ENCODE measurements at places on chromosomes 7 and 10.

DNA sequence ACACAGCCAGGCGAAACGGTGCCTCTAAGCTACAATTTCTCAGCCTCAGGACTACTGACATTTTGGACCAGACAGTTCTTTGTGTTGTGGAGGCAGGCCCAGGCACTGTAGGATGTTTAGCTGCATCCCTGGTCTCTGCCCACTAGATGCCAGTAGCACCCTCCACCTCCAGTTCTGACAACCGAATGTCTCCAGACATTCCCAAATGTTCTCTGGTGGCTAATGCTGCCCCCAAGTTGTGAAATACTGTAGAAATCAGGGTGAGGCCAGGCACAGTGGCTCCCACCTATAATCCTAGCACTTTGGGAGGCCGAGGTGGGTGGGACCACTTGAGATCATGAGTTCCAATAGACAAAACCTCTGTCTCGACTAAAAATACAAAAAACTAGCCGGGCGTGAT lies 18.2 kb downstream of the HNRNPF start:
- no peak for DNase-seq

- peak; percentile 1 for DNase-seq
Observed at GRCh38 chr10:66627156-66627555, 298.7 kb upstream of the LRRTM3 start.

GRCh38 chr7:92880212-92881090 lies 44.1 kb upstream of the CDK6 start:
- no peak for DNase-seq

GRCh38 chr7:128454808-128455542 lies 703 bp upstream of the HILPDA start:
- DNase-seq, result no peak

DNA sequence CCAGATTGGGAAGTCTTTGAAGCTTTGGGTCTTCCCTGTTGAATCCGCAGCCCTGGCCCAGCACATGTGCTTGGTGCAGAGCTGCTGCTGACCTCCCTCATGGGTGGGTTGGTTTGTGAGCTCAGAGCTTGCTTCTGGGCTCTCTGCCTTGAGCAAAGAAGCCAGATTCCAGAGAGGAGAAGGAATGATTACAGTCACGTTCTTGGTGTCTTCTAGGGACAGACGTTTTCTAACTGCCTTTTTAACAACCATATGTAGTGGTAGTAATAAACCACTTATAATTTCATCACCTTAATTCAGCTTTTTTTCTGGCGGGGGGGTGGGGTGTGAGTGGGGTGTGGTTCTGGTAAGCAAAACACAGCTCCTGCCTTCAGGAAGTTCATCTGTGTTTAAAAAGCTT lies 39.5 kb downstream of the LRMDA start:
- no peak for DNase-seq

GRCh38 chr10:73841061-73841421 lies 29.6 kb upstream of the NDST2 start:
- DNase-seq, result no peak

- no peak for DNase-seq
Observed at GRCh38 chr10:60704471-60704870, 73.8 kb upstream of the CDK1 start.

GRCh38 chr7:41189866-41190265 lies 513.0 kb downstream of the INHBA start:
- no peak for DNase-seq

DNA sequence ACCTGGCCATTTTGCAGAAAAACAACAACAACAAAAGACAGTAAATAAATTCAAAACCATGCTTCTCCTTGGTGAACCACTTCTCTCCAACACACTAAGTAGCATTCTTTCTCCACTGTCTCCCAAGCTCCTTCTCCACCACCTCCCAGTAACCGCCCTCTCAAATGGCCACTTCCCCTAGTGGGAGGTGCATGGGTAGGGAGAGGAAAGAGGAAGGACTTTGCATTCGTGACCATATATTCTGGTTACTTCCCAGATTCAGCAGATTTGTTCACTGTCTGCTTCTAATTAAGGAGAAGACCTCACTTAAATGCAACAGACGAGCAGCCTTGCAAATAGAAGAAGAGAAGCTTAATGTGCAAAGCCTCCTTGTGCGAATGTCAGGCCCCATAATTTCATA lies 166.8 kb downstream of the SORCS1 start:
- DNase-seq, result no peak

DNA sequence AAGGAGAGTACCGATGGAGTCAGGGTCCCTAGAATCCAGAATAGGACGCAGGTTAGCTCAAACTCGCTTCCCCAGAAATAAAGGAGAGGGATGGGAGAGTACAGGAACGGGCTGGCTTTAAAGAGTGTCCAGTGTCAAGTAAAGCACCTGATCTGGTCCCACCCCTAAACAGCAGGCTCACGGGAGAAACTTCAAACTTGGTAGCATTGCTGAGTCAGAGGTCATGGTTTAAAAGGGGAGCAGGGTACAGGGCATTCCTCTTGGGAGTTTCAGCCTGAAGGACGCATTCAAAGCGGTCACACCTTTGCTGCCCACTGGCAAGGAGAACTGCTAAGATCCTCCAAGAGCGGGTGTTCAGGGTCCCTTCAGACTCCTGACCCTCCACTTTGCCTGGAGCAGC lies 140.7 kb downstream of the GLI3 start:
- DNase-seq, result no peak

- DNase-seq, result no peak
Observed at GRCh38 chr7:131537571-131537978, 18.9 kb downstream of the PODXL start.

DNA sequence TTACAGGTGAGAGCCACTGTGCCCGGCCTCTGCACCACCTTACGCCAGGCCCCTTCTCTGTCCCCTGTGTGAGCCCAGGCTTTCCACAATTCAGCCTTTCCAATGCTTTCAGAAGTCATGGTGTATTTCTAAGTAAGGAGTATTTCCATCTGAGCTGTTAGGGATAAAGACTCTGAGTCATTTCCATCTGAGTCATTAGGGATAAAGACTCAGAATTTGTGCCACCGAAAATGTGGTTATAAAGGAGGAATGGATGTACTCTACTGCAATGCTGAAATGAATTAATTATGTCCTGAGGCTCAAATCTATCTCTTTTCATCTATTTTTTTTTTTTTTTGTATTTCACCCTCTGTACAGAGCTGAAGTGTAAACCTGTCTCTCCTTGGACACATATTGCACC lies 84.0 kb downstream of the GATA3 start:
- no peak for DNase-seq

DNA sequence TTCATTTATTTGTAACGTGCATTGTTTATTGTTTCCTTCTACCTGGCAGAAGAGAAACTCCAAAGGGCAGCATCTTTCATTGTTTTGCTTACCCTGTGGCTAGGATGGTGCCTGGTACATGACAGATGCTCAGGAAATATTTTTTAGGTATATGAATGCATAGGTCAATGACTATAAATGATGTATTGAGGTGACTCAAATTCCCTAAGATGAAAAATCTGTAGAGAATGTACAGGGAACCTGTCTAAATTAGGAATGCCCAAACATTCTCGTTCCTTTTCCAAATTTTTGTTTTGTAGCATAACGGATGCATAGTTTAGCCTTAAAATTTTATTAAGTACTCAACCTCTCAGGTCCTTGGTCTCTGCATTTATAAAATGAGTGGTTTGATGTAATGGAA lies 71.6 kb downstream of the NRP1 start:
- DNase-seq, result no peak

DNA sequence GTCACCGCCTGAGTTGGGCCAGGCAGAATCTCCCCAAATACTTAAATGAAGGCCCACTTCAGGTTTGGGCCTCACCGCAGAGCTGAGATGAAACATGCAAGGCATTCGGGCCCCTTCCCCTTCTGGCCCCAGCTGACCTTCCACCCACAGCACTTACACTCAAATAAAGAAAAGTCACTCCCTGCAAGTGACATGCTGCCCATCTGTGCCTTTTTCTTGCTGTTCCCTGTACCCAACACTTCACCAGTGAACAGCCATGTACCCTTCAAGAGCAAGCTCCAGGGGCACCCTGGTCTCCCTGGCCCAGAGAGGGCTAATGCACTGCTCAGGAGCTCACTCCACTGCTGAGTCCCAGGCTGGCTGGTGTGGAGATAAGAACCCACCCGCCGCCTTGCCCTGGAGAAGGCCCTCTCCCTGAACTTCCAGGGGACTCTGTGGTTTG lies 40.7 kb downstream of the ZCCHC24 start:
- no peak for DNase-seq

- DNase-seq, result no peak
Observed at GRCh38 chr10:3785851-3786271, 852 bp upstream of the KLF6 start.

DNA sequence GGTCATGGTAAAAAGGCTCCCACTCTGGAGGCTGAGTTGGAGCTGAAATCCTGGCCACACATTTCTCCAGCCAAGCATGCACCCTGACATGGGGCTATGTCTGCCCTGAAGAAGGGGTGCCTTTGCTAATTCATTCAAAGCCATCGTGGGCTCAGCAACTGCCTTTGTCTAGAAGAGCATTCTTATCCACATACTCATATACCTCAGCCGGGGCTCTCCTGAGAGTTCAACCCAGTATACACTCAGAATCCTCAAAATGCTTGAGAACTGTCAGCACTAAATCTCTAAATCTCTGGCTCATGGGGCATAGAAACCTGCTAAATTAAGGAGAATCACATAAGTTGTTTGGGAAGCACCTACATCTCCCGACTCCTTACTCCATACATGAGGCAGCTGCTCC lies 89.3 kb downstream of the MRPL32 start:
- DNase-seq, result no peak

- DNase-seq, result no peak
Observed at GRCh38 chr10:105017116-105017515, 376.0 kb downstream of the SORCS3 start.

- no peak for DNase-seq
Observed at GRCh38 chr10:37535459-37536246, 321.8 kb downstream of the ZNF248 start.

DNA sequence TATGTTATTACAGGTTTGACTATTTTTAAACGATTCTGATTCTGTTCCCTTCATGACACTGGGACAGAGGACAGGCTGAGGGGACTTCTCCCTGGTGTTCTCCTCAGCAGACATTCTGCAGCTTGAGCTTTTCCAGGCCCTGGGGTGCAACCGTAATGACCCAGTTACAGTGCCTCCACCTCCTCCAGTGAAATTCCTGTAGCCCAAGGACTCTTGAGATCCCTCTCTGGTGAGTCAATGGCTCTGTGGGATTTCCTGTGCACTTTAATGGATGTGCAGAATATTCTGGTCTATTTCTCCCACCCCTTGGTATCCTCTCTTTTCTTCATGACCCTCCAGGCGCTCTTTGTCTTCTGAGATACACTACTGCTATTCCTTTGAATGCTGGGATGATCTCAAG lies 319.3 kb downstream of the INHBA start:
- DNase-seq, result no peak

DNA sequence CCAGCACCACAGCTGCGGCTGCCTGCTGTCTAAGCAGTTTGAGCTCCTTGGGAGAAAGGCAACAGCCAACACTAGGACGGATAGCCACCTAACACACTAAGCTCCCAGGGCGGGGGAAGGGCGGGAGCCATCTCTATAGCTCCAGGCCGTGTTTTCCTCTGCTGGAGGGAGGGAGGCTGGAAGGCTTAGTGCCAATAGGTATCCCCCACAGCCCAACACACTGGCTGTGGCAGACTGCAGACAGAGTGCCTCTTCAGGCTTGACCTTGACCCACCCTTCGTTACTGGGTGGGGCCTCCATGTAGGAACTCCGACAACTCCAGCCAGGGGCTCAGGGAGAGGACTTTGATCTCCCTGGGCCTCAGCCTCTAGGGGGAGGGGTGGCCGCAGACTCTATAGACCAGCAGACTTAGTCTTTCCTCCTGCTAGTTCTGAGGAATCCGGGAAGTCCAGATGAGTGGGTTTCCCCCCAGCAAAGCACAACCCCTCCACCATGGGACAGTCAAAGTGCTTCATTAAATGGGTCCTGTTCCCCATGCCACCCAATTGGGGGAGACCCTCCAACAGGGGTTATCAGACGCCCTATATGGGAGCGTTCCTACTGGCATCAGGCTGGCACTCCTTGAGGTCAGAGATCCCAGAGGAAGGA lies 314.4 kb upstream of the MKI67 start:
- no peak for DNase-seq

- DNase-seq, result no peak
Observed at GRCh38 chr7:31892099-31892829, 177.9 kb downstream of the PDE1C start.

DNA sequence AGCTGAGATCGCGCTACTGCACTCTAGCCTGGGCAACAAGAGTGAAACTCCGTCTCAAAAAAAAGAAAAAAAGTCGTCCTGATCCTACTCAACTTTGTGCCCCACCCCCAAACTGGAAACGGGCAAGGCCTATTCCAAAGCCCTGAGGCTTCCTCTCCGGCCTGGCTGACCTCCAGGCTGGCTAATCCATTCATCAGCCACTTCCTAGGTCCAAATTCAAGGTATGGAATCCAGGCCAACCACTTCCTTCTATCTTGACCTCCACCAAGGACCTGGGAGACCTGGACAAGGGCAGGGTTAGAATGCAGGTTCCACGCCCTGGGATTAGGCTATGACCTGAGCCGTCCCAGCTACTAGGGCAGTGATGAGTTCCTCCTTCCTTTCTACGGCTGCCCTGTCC lies 20.4 kb upstream of the EIF4H start:
- DNase-seq, result no peak

GRCh38 chr10:121138112-121138860 lies 287.1 kb downstream of the WDR11 start:
- DNase-seq, result no peak

GRCh38 chr7:51090411-51090810 lies 226.2 kb downstream of the COBL start:
- no peak for DNase-seq

- no peak for DNase-seq
Observed at GRCh38 chr7:28075674-28076358, 104.8 kb downstream of the JAZF1 start.

All from GM12891 (cell line).